ENCODE measurements at places on chromosomes 16 and 17.

DNA sequence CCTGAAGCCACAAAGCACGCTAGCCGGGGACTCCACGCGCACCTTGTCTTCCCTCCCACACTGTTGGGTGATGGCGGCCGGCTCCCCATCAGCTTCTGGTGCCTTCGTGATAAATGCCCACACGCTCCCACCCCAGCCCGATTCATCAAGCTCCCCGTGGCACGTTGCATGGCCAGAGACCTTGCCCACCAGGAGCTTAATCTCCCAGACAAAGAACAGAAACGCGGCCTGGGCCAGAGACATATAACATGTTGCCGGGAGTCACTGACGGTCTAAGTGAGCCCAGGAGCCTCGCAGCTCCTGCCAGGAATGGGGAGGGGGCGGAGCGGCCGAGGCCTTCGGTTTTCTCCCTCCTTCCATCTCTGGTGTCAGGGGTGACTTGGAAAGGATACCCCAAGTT lies 93.1 kb downstream of the SDK2 start:
- no peak for DNase-seq

GRCh38 chr17:17751489-17752088 lies 70.3 kb downstream of the RAI1 start:
- DNase-seq = peak; percentile 75

- DNase-seq = no peak
These were observed 35.1 kb downstream of the GDE1 start for GRCh38 chr16:19486750-19487325.

GRCh38 chr17:63609816-63610573 lies 9.3 kb downstream of the TACO1 start:
- DNase-seq = no peak

DNA sequence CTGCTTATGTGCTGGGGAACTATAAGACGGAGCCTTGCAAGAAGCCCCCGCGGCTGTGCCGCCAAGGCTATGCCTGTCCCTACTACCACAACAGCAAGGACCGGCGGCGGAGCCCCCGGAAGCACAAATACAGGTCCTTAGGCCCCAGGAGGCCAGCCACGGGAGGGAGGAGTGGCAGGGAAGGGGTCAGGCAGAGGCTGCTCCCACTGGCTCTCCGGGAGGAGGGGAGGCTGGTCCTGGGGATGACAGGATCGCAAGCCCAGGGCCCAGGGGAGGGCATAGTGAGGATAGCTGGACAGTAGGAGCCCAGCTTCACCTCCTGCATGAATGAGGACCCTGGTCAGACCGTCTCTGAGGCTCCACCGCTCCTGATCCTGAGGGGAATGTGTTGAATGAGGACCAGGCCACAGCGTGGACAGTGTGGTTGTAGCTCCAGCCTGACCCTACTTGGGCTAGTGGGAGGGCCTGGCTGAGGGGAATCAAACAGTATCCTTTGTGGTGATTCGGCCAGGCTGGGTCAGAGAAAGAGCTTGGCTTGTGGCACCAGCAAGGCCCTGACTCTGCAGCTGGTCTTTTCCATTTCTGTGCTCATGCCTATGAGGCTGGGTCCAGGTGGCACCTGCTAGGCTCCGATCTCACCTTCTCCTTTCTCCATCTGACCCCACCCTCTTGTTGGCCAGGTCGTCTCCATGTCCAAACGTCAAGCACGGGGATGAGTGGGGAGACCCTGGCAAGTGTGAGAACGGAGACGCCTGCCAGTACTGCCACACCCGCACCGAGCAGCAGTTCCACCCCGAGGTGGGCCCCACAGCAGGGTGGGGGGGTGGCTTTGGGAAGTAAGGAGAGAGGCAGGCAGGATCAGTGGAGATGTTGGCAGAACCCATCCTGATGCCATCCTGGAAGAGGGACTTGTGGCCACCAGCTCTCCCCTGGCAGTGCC lies 28.7 kb downstream of the UNK start:
- DNase-seq = no peak

GRCh38 chr17:565521-565920 lies 149.1 kb downstream of the VPS53 start:
- DNase-seq = no peak

- no peak for DNase-seq
These were observed 18.8 kb downstream of the MYH10 start for GRCh38 chr17:8611619-8612298.

- DNase-seq = no peak
These were observed 32.3 kb downstream of the TNFRSF13B start for GRCh38 chr17:16939606-16940115.

DNA sequence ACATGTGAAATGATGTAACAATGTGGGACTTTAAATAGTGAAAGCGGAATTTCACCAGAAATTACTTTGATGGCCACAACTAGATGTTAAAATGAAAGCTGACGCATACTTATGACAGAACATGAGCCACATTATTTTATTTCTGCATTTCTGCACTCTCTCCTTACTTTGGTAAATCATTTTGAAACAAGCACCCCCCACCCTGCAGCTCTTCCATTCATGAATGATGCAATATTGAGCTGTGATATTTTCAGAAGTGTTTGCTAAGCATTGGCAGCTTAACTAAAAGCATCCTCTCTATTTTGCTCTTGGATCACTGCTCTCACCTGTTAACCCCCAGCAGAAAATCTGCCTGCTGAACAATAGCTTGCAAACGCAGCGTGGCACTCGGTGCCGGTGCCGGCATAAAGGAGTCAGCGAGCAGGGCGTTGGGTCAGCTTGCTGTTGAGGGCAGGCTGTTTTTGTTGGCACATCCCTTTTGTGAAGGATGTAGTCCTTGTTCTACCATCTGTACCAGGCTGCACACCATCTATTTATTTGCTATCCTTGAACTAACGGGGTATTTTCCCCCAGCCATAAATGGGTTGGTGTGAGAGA lies 30.8 kb upstream of the CBLN1 start:
- DNase-seq = no peak

DNA sequence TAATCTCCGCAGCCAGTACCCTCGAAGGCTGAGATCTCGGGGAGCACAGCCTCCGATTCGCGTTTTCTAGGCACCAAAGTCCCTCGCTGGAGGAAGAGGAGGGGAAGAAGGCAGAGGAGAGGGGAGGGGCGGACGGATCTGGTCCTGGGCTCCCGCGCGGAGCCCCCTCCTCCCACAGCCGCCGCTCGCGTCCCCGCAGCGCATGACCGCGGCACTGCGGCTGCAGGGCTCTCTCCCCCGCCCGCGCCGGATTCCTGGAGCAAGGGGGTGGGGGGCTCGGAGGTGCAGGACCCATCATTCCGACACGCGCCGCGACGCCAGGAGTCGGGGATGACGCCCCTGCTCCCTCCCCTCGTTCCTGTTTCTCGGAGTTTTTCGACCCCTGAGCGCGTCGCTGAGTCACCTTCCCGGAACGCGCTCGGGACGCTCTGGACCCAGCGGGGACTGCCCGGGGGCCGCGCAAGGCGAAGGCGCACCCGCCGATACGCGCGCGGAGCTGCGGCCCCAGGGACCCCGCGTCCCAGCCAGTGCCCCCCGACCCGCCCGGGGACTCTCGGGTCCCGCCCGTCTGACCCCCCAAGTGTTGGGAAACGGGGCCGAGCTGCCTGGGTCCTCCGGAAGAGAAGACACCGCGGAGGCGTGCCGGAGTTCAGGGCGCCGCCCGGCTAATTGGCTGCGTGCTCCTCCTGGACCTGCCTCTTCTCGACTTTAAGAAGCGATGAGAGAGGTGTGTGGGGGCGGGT lies 1.4 kb upstream of the SPHK1 start:
- DNase-seq = no peak

- DNase-seq = no peak
These were observed 19.3 kb downstream of the CACNG3 start for GRCh38 chr16:24275413-24275812.

DNA sequence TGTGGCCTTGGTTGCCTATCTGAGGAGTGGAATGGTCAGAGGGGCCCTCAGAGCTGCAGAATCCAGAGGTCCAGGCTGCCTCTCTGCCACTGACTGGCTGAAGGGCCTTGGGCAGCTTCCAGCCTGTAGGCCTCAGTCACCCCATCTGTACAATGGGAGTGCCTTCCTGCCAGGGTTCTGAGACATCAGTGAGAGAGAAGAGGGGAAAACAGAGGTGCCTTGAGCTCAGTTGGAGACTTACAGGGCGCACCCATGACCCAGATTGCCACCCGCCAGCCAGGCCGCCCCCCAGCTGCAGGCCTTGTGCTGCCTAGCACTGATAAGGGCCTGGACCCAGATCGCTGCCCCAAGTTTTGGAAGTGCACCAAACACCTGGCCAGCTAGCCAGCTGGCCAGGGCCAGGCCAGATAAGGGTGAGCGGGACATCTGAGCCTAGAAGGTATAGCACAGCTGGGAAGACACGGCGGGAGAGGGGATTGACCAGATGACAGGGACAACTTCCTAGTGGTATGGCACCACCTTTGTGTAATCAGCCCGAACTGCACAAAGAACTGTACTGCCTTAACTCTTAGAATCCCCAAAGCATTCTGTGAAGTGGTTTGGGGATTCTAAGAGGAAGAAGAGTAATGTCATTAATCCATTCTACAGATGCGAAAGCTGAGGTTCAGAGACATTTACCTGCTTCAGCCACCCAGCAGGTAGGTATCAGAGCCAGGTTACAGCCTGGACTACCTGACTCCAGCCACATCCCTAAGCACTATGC lies 1.4 kb downstream of the SLC4A1 start:
- DNase-seq = no peak

DNA sequence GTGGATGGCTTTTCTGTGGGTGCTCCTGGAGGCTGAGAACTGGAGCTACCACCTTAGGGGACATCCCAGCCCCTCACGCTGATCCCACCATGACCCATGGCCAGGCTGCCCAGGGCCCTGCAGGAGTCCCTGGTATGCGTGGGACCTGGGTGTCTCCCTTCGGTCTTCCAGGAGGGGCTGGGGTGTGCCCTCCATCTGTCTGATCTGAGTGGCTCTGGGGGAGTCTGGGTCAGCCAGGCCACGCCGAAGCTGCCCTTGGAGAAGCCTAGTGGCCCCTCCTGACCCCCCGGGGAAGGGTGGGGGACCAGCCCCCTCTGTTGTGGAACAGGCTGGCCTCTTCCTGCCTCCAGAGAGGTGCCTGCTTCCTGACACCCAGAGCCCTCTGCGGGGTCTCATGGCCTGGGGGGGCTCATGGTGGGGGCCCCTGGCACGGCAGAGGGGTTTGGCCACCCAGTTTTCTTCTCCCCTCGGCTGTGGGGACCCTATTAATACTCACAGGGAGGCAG lies 10.7 kb downstream of the BAIAP2 start:
- DNase-seq = no peak

DNA sequence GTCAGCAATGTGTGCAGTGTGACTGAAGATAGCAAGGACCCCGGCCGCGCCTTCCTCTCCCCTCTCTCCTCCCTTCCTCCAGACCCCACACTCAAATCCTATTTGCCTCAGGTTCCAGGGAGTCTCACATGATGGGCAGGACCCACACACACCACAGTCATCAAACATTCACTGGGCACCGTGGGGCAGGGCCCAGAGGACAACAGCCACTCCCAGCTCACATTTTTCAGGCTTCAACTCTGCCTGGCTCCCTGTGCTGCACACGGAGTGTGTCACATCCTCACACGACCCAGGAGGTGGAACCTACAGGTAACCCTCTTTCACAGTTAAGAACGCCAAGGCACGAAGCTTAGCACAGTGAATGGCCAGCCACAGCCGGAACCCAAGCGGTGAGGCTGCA lies 30.5 kb downstream of the PEMT start:
- no peak for DNase-seq

GRCh38 chr16:87431926-87432325 lies 39.8 kb downstream of the MAP1LC3B start:
- DNase-seq = no peak

DNA sequence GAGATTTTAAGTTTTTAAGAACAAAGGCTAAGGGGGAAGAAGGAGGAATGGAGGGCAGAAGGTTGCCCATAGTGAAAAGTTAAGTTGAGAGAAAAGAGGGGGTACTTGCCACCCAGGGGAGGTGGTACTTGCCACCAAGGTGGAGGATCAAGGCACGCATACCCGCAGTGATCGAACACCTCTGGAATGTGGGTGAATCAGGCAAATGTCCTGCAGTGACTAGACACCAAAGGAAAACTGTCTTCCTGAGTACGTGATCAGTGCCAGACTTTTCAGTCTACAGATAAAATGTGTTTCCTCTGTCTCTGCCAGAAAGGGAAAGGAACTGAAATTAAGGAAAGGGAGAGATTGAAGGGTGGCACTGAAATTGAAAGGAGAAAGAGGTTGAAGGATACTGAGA lies 2285.3 kb downstream of the TP53TG3F start:
- no peak for DNase-seq

GRCh38 chr17:61547113-61547512 lies 43.9 kb downstream of the NACA2 start:
- DNase-seq = no peak

- no peak for DNase-seq
These were observed 283.0 kb upstream of the MAF start for GRCh38 chr16:79883494-79883893.

DNA sequence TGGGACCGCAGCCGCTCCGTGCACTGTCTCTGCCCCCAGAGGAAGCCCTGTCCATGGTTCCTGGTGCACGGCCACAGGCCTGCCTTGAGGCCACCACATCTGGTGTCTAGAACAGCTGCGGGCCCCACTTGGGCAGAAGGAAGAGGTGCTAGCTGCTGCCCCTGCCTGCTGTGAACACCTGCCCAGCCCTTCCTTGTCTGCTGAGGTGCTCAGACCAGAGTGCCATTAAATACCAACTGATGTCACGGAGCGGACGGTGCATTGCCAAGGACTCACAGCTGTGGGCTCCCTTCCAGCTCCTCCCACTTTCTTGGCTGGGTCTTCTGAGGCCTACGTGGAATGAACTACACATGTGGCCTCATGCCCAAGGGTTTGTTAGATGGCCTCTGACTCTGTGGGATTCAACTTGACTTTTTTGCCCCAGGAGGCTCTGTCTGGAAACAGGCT lies 146.1 kb downstream of the RAB11FIP4 start:
- DNase-seq = no peak

GRCh38 chr16:49023050-49023449 lies 258.6 kb downstream of the CBLN1 start:
- DNase-seq = no peak

DNA sequence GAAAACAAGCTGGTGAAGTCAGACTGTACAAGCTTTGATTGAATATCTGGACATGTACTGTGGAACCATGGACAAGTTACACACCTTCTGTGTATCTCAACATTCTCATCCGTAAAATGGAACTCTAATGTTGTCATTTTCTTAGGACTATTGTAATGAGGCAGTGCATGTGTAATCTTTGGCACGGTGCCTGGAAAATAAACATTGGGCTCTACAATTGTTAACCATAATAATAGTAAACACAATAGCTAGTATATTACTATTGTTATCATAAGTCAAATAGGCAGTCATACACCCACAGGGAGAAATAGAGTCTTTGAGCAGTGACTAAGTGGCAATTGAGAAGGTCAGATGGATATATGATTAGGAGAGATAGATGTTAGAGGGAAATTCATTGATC lies 39.8 kb upstream of the ANKFN1 start:
- no peak for DNase-seq

- DNase-seq = no peak
These were observed 8.7 kb downstream of the USP36 start for GRCh38 chr17:78831688-78832540.

GRCh38 chr17:11908711-11909146 lies 88.5 kb downstream of the ZNF18 start:
- peak; percentile 37 for DNase-seq

DNA sequence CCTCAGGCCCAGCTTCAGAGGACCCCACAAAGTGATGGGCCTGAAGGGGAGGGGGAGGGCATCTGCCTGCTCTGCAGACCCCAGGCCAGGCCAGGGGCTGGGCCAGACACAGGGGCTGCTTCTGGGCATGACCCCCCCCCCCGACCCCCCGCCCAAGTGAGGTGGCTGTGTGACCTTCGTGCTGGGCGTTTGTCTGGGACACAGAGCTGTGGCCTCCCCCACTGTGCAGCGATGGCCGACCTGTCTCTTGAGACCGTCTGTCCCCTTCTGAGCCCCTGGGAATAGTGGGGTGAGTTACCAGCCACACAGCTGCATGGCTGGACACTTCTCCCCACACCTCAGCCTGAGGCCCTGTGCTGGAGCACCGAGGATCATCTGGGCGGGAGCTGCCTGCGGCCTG lies 34.8 kb upstream of the GNG13 start:
- no peak for DNase-seq

Measured in Jurkat, Clone E6-1 (cell line).